Stimulated activated memory B cell treated with anti-CD40 and anti-IgM and Interleukin-4, amounts not matched to agents 10 μg/mL and 1 μg/mL and 100 μg/mL, for 72 hours (primary cell): ENCODE measurements at places on chromosomes 6 and 20.

GRCh38 chr20:62296724-62297448 is 5.9 kb upstream of the ADRM1 start:
- no peak for ATAC-seq

- ATAC-seq = no peak
Measured at GRCh38 chr6:99432877-99433276, 7.8 kb upstream of the PNISR start.

- no peak for ATAC-seq
Measured at GRCh38 chr6:53398247-53399026, 49.7 kb upstream of the ELOVL5 start.

DNA sequence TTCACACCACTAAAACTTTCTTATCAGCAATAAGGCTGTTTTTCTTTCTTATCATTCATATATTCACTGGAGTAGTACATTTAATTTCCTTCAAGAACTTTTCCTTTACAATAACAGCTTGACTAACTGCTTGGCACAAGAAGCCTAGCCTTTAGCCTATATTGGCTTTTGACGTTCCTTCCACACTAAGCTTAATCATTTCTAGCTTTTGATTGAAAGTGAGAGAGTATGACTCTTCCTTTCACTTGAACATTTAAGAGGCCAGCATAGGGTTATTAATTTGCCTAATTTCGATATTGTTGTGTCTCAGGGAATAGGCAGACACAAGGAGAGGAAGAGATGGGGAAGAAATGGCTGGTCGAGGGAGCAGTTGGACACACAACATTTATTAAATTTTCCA is 23.6 kb downstream of the THEMIS start:
- no peak for ATAC-seq
